HFFc6 (cell line): ENCODE measurements at places on chromosomes 11 and 22.

DNA sequence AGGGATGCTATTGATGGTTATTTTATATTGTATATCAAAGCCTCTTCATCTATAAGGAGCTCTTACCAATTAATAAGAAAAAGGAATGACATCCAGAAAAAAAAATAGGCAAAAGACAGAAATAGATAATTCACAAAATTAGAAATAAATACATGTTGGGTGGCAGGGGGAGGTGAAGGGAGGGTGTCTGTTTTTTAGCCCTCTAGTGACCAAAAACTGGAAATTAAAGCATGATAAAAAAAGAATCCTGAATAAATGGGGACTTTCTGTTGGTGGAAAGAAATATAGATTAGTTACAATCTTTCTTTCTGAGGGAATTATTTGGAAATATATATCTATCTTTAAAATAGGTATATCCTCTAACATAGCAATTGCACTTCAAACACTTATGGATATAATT, 42.0 kb upstream of the TTC36 start:
- H3K36me3 ChIP-seq, result peaks cover 27% of the 10 kb centered on the region
- no peaks in the 10 kb centered on the region for H3K4me1 ChIP-seq
- no peaks in the 10 kb centered on the region for H3K27me3 ChIP-seq
- no peak overlapping the region for H3K27ac ChIP-seq
- DNase-seq, result no peak

DNA sequence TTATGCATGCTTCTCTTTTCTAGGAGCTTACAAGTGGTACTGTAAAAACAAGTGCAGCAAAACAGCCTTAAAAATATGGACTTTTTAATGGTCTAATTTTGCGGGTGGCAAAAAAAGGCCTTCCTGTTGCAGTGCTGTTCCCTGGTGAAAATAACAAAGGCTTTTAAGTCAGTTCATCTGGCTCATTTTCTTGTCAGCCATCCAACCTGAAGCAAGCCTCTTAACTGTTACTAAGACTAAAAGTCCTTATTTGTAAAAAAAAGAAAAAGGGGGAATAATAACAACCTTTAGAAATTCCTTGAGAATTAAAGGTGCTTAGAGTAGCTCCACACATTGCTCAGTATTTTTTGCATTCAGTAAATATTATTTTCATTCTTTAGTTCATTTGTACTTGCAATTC, 200.5 kb upstream of the CHORDC1 start:
- H3K4me3 ChIP-seq, result no peak overlapping the region
- H3K4me1 ChIP-seq, result no peaks in the 10 kb centered on the region
- no peak for DNase-seq
- no peaks in the 10 kb centered on the region for H3K36me3 ChIP-seq
- no peaks in the 10 kb centered on the region for H3K27me3 ChIP-seq
- no peak overlapping the region for H3K27ac ChIP-seq

- no peak overlapping the region for H3K4me3 ChIP-seq
- H3K4me1 ChIP-seq, result peaks cover 91% of the 10 kb centered on the region
- peaks cover 21% of the 10 kb centered on the region for H3K36me3 ChIP-seq
- H3K27ac ChIP-seq, result peak overlapping the region; percentile 96
- no peak for DNase-seq
- H3K27me3 ChIP-seq, result peaks cover 3% of the 10 kb centered on the region
Observed at GRCh38 chr11:96167787-96168186, 175.2 kb downstream of the MAML2 start.

DNA sequence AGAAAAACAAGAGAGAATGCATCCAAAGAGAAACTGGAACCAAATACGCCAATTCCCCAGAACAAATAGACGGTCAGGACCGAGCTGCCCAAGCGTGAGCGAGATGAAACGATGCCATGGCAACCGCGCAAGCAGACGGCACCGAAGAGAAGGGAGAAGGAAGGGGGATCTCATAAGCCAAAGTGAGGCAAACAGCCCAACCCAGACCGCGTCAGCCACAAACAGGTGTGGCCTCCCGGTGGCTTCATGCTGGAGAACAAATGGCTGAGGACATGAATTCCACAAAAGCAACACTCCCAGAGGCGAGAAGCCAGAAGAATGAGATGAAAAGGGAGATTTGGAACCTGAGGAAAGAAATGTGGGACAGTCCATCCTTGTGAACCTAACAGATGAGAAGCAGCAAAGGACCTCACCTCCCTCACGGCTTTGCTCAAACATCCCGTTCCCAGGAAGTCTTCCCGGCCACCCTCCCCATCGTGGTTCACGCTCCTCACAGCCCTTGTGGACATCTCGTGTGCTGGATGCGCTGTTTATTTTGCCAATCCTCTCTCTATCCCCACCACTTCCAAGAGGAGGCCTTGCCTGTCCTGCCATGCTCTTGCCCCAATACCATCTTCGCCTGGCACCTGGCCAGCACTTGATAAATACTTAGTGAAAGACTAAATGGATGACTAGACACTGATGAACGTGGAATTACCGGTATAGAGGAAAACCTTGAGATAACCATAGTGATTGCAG, 89.1 kb upstream of the RTL6 start:
- no peak overlapping the region for H3K4me3 ChIP-seq
- H3K27me3 ChIP-seq, result peaks cover 42% of the 10 kb centered on the region
- H3K27ac ChIP-seq, result no peak overlapping the region

DNA sequence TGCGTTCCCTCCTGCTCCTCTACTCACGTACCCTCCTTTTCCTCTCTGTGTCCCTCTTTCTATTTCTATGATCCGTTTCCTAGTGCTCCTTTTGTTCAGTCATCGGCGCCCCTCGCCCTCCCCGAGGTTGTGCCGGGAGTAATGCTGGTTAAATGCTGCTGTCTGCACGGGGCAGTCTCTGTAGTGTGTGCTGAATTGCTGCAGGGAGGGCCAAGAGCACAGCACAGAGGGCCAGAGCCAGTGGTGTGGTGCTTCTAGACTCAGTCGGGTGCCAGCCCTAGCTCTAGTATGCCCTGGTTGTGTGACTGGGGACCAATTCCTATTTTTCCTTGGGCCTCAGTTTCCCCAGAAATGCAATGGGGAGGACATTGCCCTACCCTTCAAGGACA, 98.3 kb downstream of the PKNOX2 start:
- H3K4me3 ChIP-seq, result no peak overlapping the region; the same call in 1 of the 2 replicates
- H3K36me3 ChIP-seq, result no peaks in the 10 kb centered on the region
- peaks cover 30% of the 10 kb centered on the region for H3K27me3 ChIP-seq
- no peak for DNase-seq
- H3K4me1 ChIP-seq, result peaks cover 15% of the 10 kb centered on the region

GRCh38 chr11:77152846-77153245, 24.8 kb downstream of the MYO7A start:
- peaks cover 26% of the 10 kb centered on the region for H3K27me3 ChIP-seq
- H3K36me3 ChIP-seq, result no peaks in the 10 kb centered on the region
- peaks cover 12% of the 10 kb centered on the region; the same call in 1 of the 2 replicates for H3K4me1 ChIP-seq

GRCh38 chr11:107722662-107723061, 10.8 kb upstream of the SLN start:
- peaks cover 17% of the 10 kb centered on the region for H3K27me3 ChIP-seq
- H3K36me3 ChIP-seq, result no peaks in the 10 kb centered on the region
- H3K4me3 ChIP-seq, result no peak overlapping the region
- no peak overlapping the region for H3K27ac ChIP-seq

DNA sequence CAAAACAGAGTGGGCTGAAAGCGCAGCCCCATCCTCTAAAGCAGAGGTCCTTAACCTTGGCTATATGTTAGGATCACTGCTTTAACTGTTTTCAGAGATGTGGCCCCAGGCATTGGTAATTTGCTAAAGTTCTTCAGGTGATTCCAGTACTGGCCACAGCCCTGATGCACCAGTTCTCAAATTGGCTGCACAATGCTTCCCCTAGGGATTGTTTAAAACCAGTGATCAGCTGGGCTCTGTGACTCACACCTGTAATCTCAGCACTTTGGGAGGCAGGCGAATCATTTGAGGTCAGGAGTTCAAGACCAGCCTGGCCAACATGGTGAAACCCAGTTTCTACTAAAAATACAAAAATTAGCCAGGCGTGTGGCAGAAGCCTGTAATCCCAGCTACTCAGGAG, 8.4 kb upstream of the IRAG1 start:
- no peaks in the 10 kb centered on the region; the same call in none of the 2 replicates for H3K27me3 ChIP-seq
- H3K27ac ChIP-seq, result no peak overlapping the region
- peaks cover 7% of the 10 kb centered on the region; the same call in 1 of the 2 replicates for H3K4me1 ChIP-seq
- DNase-seq, result no peak

DNA sequence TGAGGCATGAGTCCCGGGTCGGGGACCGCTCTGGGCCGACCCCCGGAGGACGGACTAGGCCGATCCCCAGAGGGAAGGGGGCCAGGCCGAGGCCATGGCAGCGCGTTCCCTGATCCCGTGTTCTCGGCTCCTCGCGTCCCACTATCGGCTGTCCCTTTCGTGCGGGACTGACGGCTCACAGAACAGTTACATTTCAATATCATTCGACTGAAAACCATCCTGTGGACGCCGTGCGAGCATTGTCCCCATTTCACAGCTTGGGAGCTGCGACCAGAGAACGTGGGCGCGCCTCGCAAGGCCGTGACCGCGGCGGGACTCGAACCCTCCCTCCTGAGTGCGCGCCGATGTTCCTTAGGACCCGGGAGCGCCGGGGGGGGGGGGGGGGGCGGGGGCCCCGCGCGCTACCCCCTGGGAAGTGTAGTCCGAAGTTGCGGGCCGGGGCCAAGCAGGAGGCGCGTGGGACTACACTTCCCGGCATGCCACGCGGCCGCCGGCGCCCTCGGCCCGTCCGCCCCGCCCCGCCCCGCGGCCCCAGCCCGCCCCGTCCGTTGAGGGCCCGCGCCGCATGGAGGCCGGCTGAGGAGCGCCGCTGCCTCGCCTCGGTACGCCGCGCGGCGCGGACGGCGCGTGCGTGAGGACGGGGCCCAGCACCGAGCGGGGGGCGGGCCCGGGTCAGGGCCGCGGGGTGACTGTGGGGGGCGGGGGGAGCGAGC, at the start of gene TRABD:
TRABD (plus strand) TSS at position 539 of the 713 bp plus-strand sequence. CDS start 7,148 bp downstream, outside the sequence.
- H3K36me3 ChIP-seq, result peaks cover 5% of the 10 kb centered on the region; the same call in 1 of the 2 replicates
- H3K4me3 ChIP-seq, result peak within 1 kb of the TSS; percentile 91
- peaks cover 15% of the 10 kb centered on the region; the same call in 1 of the 2 replicates for H3K4me1 ChIP-seq
- peak; percentile 81 for DNase-seq
- peak within 1 kb of the TSS; percentile 83 for H3K27ac ChIP-seq

GRCh38 chr22:21866833-21867527, 465 bp downstream of the MAPK1 start:
- H3K27me3 ChIP-seq, result no peaks in the 10 kb centered on the region; the same call in 1 of the 2 replicates
- peaks cover 16% of the 10 kb centered on the region for H3K36me3 ChIP-seq
- DNase-seq, result no peak
- peaks cover 43% of the 10 kb centered on the region for H3K4me1 ChIP-seq

DNA sequence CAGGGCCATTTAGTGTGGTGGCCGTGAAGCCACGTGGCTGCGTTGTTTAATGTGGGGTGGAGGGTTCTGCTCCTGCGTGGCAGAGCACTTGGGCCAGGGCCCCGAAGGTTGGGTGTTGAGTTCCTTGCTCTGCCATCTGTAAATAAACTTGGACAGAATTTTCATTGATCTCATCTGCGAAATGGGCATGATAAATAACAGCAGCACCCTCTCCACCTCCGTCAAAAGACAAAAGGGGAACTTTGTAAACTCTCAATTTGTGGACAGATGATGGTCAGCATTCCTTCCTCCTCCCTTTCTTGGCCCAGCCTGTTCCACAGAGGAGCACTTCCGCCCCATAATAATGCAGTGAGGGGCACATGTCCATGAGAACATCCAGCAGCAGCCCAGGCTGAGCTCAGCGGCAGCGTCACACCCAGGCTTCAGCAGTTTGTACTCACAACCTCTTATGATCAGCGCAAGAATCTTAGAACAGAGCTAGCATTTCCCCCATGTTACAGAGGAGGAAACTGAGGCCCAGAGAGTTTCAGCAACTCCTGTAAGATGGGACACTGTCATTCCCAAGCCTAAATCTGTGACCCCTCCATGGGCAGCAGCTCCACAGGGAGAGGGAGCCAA, 874.5 kb downstream of the BRD1 start:
- no peaks in the 10 kb centered on the region for H3K4me1 ChIP-seq
- DNase-seq, result no peak
- no peak overlapping the region for H3K27ac ChIP-seq

DNA sequence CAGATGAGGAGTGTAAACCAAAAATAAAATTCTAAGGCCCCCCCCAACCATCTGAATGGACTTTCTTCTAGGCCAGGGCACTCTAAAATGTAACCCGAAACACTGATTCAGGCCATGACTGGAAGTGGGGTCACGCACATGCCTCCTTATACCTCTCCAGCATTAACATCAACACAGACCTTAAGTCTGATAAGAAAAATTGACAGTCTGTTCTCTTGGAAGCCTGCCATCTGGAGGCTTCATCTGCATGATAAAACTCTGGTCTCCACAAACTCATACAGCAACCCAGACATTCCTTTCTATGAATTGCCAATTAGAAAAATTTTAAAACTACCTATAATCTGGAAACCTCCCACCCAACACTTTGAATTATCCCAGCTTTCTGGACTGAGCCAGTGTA, 3.9 kb upstream of the SERGEF start:
- no peak overlapping the region for H3K4me3 ChIP-seq
- DNase-seq, result no peak
- H3K27ac ChIP-seq, result no peak overlapping the region

DNA sequence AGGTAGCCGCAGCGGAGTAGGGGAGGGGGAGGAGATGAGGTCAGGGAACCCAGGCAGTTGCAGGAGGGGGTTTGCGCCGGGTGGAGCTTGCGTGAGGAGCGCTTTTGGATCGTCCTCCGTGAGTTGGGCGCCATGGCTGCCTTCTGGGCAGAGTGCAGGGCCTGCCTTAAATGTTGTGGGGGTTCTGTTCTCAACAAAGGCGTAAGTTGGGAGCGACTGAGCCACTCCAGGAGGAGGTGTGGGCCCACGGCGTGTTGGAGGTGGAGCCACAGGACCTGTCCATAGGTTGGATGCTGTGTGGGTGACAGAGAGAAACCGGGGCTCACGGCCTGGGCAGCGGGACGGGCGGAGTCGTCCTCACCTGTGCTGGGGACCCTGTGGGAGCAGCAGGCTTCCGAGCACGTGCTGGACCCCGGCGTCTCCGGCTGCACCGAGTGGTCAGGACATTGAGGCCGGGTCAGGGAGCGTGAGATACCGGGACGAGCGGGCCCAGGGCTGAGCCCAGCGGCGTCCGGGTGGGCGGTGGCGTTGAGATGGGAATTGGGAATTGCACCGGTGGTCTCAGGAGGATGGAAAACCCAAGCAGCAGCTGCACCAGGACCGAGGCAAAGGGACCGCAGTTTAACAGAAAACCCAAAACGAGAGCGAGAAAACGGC, 977 bp upstream of the PGGHG start:
- no peaks in the 10 kb centered on the region for H3K36me3 ChIP-seq
- H3K27ac ChIP-seq, result no peak overlapping the region
- no peak for DNase-seq
- no peaks in the 10 kb centered on the region for H3K4me1 ChIP-seq

DNA sequence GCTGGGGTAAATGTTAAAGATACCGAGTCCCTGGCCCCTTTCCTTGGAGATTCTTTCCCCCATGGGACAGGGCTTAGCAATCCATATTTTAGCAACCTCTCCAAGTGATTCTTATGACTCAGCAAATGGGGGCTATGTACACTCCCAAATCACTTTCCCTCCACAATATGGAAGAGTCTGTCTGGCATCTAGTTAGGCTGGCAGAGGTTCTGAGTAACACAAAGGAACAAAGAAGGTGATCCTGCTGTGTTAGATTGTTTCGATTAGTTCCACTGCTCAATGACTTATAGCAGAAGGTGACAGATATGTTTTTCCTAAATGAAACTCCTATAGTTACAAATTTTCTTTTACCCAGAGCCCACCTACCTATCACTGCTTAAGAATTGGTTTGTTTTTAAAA, 154.0 kb upstream of the SYT13 start:
- no peak overlapping the region for H3K4me3 ChIP-seq
- peaks cover 45% of the 10 kb centered on the region for H3K27me3 ChIP-seq
- no peaks in the 10 kb centered on the region for H3K36me3 ChIP-seq
- no peaks in the 10 kb centered on the region for H3K4me1 ChIP-seq
